ENCODE measurements at places on chromosomes 16 and 17.
A peak's percentile ranks its signal among the peaks of the same experiment; 100 is the strongest.

- H3K27me3 ChIP-seq = no peaks in the 10 kb centered on the region
- no peak for DNase-seq
- H3K4me3 ChIP-seq = no peak overlapping the region
- H3K27ac ChIP-seq = no peak overlapping the region
- H3K4me1 ChIP-seq = peaks cover 21% of the 10 kb centered on the region
- H3K36me3 ChIP-seq = no peaks in the 10 kb centered on the region
These were observed 4.7 kb upstream of the CDT1 start for GRCh38 chr16:88798772-88799455.

- no peaks in the 10 kb centered on the region for H3K4me1 ChIP-seq
- no peaks in the 10 kb centered on the region for H3K36me3 ChIP-seq
- DNase-seq = no peak
- peaks cover 34% of the 10 kb centered on the region for H3K27me3 ChIP-seq
- H3K27ac ChIP-seq = no peak overlapping the region
These were observed 504.9 kb upstream of the HSBP1 start for GRCh38 chr16:83302853-83303252.

DNA sequence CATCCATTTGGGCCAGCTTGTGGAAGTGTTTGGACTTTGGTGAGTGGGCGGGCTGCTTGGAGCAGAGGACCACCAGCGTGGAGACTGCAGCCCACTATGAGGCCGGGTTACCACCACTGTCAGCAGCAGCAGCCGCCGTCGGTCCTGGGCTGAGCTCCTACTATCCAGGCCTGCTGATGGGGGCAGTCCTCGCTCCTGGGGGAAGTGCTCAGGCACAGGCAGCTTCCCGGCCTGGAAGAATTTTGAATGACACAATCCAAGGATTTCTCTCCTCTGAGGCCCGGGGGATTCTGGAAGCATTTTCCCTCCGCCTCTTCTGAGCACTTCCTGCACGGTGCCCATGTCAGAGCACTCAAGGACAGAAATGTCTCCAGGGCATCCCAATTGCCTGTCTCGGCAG, 5.3 kb upstream of the NOD2 start:
- H3K4me1 ChIP-seq = peaks cover 53% of the 10 kb centered on the region
- no peak overlapping the region for H3K4me3 ChIP-seq
- H3K27me3 ChIP-seq = no peaks in the 10 kb centered on the region
- H3K27ac ChIP-seq = no peak overlapping the region
- DNase-seq = no peak

GRCh38 chr16:97822-98221, 19.8 kb downstream of the MPG start:
- H3K4me1 ChIP-seq = peaks cover 9% of the 10 kb centered on the region
- no peaks in the 10 kb centered on the region for H3K27me3 ChIP-seq
- H3K36me3 ChIP-seq = no peaks in the 10 kb centered on the region
- DNase-seq = no peak
- H3K4me3 ChIP-seq = no peak overlapping the region
- H3K27ac ChIP-seq = no peak overlapping the region

DNA sequence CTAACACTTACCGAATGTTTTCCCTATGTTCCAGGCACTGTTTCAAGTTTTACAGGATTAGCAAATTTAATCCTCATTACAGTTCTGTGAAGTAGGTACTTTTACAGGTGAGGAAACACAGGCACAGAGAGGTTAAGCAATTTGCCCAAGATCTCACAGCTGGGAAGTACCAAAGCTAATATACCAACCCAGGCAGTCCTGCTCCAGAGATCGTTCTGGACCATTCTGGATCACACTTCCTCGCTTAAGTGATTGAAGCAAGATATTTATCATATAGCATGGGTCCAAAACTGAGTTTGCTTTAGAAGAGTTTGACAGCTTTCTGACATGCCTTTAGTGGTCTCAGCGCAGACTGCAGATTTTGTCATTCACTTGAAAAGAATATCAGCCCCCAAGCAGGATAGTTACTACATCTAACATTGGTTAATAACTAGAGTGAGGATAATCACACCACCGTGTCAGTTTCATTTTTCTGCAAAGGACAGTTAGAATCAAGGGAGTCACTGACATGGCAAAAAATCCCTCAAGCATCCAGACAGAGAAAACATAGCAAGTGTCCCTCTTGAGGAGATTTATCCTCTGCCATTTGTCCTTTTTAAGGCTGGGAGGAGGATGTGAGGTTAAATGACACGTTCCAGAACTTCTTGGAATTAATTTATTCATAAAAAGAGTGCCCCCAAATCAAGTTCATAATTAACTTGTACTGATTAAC, 5.1 kb downstream of the HS3ST3B1 start:
- no peaks in the 10 kb centered on the region for H3K27me3 ChIP-seq
- peak overlapping the region; percentile 67 for H3K27ac ChIP-seq
- H3K4me1 ChIP-seq = peaks cover 39% of the 10 kb centered on the region

- H3K27ac ChIP-seq = no peak overlapping the region
- peaks cover 7% of the 10 kb centered on the region for H3K4me1 ChIP-seq
- no peaks in the 10 kb centered on the region for H3K36me3 ChIP-seq
- no peak for DNase-seq
- no peak overlapping the region for H3K4me3 ChIP-seq
- H3K27me3 ChIP-seq = peaks cover 9% of the 10 kb centered on the region
These were observed 89.3 kb upstream of the GSE1 start for GRCh38 chr16:85523602-85524364.

DNA sequence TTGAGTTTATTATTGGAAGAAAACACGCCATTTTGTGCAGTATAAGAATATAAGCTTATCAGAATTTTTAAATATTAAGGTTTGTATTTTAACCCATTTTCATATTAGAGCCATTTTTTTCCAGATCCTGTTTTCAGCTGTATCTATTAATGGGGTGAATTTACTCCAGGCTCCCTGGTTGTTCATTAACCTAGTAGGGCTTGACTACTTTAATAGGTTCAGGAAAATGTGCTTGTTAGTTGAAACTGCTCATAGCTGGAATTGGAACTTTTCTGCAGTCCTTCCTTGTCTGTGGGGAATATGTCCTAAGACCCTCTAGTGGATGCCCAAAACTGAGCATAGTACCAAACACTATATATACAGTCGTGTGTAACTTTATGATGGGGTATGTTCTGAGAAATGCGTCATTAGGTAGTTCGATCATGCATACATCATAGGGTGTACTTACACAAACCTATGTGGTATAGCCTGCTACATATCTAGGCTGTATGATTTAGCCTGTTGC, 28.0 kb downstream of the NFAT5 start:
- no peaks in the 10 kb centered on the region for H3K27me3 ChIP-seq
- H3K4me1 ChIP-seq = peaks cover 18% of the 10 kb centered on the region
- H3K4me3 ChIP-seq = no peak overlapping the region
- DNase-seq = no peak
- H3K36me3 ChIP-seq = no peaks in the 10 kb centered on the region
- H3K27ac ChIP-seq = no peak overlapping the region

DNA sequence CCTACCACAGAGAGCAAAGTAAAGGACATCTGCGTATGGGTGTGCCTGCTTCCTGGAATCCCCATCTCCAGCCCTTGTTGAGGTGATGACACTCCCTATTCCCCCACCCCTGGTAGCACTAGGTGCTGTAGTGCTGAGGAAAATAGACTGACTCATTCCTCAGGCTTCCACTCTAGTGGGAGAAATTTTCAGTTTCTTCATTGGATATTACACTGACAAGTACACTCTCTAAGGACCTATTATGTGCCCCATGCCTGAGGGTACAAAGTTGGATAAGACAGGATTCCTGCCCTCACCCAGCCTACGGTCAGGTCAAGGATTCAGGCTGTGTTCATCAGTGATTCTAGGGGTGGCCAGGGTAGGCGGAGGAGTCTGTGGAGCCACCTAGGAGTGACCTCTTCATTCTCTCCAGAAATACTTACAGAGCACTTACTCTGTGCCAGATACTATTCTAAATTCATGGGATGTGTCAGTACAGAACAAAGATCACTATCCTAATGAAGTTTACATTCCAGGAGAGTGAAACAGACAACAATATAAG, 4.5 kb upstream of the ZC3H7A start:
- H3K27me3 ChIP-seq = no peaks in the 10 kb centered on the region
- H3K4me3 ChIP-seq = no peak overlapping the region
- H3K27ac ChIP-seq = peak overlapping the region; percentile 99
- H3K36me3 ChIP-seq = no peaks in the 10 kb centered on the region
- peaks cover 31% of the 10 kb centered on the region for H3K4me1 ChIP-seq

DNA sequence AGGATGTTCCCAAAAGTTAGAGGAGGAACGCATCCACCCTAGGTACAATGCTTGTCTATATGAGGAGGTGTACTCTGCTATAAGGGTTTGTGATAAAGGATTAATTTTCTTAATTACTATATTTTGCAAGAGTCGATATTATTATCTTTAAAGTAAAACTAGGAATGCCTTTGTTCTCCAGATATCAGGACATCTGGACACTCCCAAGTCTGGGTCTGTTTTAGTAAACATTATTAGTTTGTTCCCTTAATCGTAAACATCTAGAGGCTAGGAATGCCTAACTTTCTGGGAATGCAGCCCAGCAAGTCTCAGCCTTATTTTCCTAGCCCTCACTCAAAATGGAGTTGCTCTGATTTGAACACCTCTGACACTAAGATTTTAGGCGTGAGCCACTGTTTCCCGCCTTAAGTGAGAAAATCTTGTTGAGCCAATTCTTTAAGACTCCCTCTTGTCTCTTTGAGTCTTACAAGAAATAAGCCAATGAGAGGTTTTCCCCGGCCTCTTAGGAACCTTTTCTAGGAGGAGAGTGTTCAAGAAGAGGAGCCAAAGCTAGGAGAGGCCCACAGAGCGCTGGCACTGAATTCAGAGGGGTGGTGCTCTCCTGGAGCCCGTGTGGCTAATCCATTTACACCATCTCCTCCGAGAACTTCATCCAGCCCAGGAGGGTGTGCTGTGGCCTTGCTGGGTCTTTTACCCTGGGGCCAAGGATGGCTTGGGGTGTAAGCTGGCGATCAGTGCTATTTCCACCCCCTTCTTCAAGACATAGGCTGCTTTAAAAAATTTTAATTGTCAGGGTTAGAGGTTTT, 40.9 kb downstream of the SMARCE1 start:
- H3K27ac ChIP-seq = peak overlapping the region; percentile 100
- peaks cover 69% of the 10 kb centered on the region for H3K4me1 ChIP-seq
- no peaks in the 10 kb centered on the region for H3K27me3 ChIP-seq

DNA sequence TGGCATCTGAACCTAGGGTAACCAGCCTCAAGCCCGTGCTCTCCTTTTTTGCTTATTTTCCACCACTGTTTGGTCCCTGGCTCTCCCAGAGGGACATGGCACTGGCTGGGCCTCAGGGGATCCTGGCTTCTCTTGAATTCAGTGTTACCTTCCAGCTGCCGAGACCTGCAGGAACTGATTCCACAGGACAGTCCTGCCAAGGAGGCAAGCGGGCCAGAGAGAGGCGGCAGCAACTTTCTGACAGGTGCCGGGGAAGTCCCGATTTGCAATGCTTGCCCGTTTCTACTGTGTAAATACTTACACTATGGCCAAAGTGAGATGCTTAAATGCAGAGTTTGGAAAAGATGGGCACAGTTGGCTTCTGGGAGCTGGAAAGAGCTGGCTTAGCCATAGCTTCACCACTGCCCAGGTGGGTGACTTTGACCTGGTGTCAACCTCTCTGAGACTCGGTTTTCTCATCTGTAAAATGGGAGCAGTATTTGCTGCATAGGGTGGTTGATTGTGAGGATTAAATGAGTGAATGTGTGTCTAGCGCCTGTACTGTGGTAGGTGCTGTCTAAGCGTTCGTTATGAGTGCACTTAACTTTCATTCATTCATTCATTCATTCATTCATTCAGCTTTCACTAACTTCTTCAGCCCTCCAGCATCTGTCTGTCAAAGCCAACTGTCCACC, 124.9 kb downstream of the CMIP start:
- DNase-seq = no peak
- peaks cover 22% of the 10 kb centered on the region for H3K4me1 ChIP-seq
- no peak overlapping the region for H3K4me3 ChIP-seq
- no peaks in the 10 kb centered on the region for H3K36me3 ChIP-seq
- H3K27ac ChIP-seq = no peak overlapping the region
- no peaks in the 10 kb centered on the region for H3K27me3 ChIP-seq

Measured in T-helper 17 cell (primary cell).